ENCODE measurements at places on chromosomes 7 and 10.
A peak's percentile ranks its signal among the peaks of the same experiment; 100 is the strongest.

DNA sequence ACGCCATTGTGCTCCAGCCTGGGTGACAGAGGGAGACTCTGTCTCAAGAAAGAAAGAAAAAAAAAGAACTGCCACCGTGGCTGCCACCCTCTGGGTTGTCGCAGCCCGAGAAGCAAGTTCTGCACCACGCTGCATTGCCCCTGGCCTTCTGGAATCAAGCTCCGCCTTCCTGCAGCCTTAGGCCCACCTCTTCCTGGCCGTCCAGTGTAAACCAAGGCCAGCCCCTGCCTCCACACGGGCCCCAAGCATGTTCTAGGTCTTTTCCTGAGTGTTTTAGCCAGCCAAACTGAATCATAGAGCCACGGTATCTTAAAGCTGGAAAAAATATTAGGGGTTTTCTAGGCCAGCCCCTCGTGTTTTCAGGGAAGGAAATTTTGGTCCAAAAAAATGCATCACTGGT is 188.9 kb downstream of the CCDC3 start:
- DNase-seq, result no peak

- DNase-seq, result no peak
These were observed 53.1 kb upstream of the C7orf33 start for GRCh38 chr7:148537435-148537834.

GRCh38 chr7:68529221-68529620 is 1069.1 kb upstream of the AUTS2 start:
- no peak for DNase-seq

DNA sequence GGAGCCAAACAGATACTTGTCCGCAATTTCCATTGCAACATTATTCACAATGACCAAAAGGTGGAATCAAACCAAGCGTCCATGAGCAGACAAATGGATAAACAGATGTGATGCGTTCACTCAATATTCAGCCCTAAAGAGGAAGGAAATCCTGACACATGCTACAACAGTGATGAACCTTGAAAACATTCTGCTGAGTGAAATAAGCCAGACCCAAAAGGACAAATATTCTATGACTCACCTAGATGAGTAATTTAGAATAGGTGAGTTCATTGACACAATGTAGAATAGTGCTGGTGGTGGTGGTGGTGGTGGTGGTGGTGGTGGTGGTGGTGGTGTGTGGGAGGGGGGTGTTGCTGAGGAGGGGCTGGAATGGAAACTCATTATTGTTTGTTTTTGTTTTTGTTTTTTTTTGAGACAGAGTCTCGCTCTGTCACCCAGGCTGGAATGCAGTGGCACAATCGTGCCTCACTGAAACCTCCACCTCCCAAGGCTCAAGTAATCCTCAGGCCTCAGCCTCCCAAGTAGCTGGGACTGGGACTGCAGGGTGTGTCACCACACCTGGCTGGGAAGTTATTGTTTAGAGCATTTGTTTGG is 28.6 kb downstream of the SMKR1 start:
- peak; percentile 30 for DNase-seq

GRCh38 chr7:143363016-143363937 is 764 bp upstream of the FAM131B start:
- no peak for DNase-seq

- no peak for DNase-seq
These were observed 453.0 kb downstream of the SORCS3 start for GRCh38 chr10:105094048-105094447.

GRCh38 chr10:133458021-133458709 is 4.4 kb downstream of the SCART1 start:
- no peak for DNase-seq

DNA sequence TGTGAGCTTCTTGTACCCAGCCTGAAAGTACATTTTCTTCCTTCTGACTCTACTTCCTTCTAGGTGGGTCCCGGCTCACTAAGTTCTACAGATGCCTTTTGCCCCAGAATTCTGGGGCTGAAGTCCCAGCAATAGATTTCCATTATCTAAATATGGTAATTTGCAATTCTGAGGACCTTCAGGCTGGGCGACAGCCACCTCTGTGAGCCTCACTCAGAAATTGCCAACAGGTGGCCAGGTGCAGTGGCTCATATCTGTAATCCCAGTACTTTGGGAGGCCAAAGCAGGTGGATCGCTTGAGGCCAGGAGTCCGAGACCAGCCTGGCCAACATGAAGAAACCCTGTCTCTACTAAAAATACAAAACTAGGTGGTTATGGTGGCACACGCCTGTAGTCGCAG is 23.7 kb downstream of the CREM start:
- DNase-seq, result no peak

DNA sequence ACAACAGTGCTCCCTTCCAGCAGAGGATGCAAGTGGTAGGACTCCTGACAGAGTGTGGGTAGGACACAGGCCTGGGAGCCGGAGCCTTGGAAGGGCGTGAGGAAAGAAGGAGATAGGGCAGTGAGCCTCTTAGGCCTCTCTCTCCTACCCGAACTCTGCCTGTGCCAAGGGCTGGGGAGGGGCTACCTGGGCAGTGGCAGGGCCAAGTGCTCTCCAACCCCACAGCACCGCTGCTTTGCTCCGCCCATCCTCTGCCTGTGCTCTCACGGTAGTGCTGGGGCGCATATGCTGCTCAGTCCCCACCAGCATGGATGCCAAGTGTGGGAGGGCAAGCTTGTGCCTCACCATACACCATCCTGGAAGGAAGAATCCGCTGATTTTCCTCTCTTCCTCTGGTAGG is 7.5 kb downstream of the FAM131B start:
- DNase-seq, result no peak

- no peak for DNase-seq
These were observed 253.5 kb upstream of the PRKCQ start for GRCh38 chr10:6833458-6834011.

DNA sequence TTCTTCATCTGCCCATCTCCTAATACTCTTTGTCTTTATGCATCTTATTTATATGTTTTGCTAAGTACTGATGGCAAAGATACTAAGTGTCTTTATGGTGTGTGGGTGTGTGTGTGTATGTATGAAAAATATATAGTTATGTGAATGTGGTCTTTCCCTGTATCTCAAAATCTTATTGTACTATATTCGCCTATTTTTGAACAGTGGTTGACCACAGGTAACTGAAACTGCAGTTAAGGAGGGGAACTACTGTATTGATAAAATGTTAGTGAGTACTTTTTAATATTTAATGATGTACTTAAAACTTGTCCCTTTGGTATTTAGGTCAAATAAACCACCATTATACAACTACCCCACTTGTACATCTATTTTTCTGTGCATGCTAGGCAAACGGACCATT is 85.9 kb downstream of the ADD3 start:
- no peak for DNase-seq

- no peak for DNase-seq
These were observed 243.5 kb downstream of the DNAJB6 start for GRCh38 chr7:157580324-157580723.

GRCh38 chr10:83917537-83918506 is 221.5 kb upstream of the GHITM start:
- no peak for DNase-seq

GRCh38 chr7:26862834-26863233 is 1.6 kb downstream of the SKAP2 start:
- no peak for DNase-seq

DNA sequence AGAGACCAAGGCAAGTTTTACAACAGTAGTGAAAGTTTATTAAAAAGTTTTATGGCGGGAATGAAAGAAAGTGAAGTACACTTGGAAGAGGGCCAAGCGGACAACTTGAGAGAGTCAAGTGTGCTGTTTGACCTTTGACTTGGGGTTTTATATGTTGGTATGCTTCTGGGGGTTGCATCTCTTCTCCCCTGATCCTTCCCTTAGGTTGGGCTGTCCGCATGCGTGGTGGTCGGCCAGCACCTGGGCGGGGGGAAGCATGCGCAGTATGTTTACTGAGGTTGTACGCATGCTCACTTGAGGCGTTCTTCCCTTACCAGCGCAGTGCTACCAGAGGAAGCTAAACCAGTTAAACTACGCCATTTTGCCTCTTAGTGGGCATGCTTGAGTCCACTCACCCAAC is 31.9 kb downstream of the NUP42 start:
- no peak for DNase-seq

GRCh38 chr7:155721056-155721455 is 76.6 kb downstream of the RBM33 start:
- no peak for DNase-seq

GRCh38 chr10:16242859-16243613 is 193.8 kb upstream of the PTER start:
- DNase-seq, result no peak

- DNase-seq, result no peak
These were observed 11.8 kb downstream of the COG5 start for GRCh38 chr7:107551936-107552335.

- no peak for DNase-seq
These were observed 32.2 kb downstream of the LRRC72 start for GRCh38 chr7:16558761-16559302.

DNA sequence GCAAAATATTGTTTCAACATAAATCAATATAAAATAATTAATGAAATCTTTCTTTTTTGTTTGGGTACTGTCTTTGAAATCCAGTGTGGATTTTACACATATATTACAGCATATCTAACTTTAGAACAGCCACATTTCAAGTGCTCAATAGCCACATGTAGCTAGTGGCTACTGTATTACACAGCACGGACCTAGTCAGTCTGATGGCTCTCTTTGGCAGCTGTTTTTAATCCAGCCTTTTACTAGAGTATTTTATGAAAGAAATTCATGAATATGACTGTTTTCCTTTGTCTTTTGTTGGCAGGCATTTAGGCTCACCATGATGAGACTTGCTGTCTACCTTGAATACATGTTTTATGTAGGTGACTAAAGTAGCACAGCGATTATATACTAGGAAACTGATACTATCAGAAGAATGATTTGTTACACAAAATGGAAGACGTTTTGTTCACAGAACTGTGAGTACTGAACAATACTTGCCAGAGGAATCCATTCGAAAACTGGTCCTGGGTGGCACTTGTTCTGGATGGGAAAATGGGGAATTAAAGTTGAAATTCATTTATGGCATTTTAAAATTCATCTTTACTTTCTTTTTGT is 386.7 kb downstream of the PHTF2 start:
- no peak for DNase-seq

DNA sequence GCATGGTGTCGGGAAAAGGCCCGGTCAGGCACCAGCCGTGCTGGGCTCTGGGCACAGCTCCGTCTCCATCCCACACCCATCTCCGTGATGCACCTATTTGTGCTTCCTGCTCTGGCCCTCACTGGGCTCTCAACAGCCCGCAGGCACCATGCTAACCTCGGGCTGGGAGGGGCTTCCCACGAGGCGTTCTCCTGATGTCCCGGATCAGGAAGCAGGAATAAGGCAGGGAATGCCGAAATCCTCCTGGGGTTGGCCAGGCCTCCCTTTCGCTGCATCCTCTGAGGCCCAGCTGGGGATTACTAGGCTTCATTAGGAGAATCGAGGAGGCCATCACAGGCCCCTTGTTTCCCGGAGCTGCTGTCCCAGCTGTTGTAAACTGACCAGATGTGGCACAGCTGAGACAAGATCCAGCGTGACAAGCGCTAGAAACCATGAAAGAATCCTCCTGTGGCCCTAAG is 72.0 kb downstream of the FAM53B start:
- no peak for DNase-seq

DNA sequence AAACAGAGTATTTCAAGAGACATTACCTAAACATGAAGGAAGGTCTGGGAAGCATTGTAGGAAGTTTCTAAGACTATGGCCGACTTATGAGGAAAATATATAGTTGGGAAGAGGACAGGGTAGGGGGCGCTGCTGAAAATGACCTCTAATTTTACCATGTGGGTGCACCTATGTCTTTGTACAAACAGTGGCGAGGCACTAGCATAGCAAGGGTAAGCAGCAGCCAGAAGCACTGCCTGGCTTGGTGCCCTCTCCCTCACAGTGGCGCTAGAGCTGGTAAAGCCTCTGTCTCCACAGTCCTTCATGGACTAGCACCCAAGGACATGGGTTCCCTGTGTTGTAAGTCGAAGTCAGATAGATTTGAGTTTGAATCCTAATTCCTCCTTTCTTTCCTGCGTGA is 461.2 kb downstream of the INHBA start:
- no peak for DNase-seq

GRCh38 chr10:60784641-60785040 is 6.4 kb downstream of the CDK1 start:
- no peak for DNase-seq

- DNase-seq, result no peak
These were observed 39.2 kb downstream of the PTPRE start for GRCh38 chr10:127945948-127946711.

DNA sequence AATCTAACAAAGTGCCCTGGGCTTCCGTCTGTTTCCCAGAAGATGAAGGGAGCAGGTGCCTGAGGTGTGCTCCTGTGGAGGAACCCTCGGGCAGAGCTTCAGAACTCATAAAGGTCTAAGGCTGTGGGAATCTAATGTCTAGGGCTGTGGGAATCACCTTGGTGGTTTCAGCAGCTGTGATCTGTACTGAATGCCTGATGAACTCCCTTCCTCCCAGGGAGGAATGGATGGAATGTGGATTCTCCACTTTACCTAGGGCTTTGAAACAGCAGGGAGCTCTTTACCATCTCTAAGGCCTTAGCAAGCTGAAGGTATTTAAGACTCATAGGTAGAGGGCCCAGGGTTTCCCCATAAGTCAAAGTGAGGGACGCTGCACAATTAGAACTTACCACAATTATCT is 36.0 kb upstream of the SEMA3E start:
- no peak for DNase-seq

- no peak for DNase-seq
These were observed 84.8 kb upstream of the GSDME start for GRCh38 chr7:24842029-24842428.

GRCh38 chr7:156985101-156985992 is 25.1 kb downstream of the MNX1 start:
- DNase-seq, result no peak

GRCh38 chr10:122468926-122469781 is 7.8 kb downstream of the HTRA1 start:
- peak; percentile 69 for DNase-seq

- peak; percentile 75 for DNase-seq
These were observed 1000.9 kb downstream of the LRMDA start for GRCh38 chr10:76432016-76433012.

DNA sequence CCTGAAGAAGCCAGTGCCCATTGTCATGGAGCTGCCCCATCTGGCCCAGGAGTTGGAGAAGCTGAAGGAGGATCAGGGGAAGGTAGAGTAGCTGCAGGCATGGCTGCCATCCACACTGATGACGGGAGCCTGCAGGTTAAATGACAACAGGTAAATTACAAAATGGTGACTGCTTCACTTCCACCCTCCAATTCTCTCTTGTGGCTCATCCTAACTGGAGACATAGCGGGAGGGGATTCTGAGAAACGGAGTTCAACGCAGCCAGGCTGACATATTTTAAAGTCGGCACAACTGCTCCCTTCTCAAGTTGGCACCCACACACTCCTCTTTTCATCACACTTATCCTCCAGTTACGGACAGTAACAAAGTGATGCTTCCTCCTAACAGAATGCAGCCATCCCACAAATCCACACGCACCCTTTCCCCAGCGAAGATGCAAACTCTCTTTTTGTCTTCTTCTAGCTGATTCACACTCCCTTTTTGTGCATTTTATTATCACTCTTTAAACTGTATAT is 103.0 kb downstream of the SLC37A3 start:
- no peak for DNase-seq

GRCh38 chr10:133185916-133186315 is 25.9 kb downstream of the KNDC1 start:
- DNase-seq, result no peak
